ENCODE measurements at places on chromosomes 3 and 15. TPM values are rescaled to one million over a fixed set of nuclear protein-coding genes. Genes with fewer than 3 reads are reported as not detected.

Gene FSIP1
- total RNA-seq = 0.51 TPM

Gene GP9
- 2.5 TPM for total RNA-seq

Gene CLDN11
- not detected for total RNA-seq

Gene PLCB2
- 179 TPM for total RNA-seq

Gene DHFR2
- total RNA-seq = 1.5 TPM

Gene RABL3
- 15.4 TPM for total RNA-seq

DNA sequence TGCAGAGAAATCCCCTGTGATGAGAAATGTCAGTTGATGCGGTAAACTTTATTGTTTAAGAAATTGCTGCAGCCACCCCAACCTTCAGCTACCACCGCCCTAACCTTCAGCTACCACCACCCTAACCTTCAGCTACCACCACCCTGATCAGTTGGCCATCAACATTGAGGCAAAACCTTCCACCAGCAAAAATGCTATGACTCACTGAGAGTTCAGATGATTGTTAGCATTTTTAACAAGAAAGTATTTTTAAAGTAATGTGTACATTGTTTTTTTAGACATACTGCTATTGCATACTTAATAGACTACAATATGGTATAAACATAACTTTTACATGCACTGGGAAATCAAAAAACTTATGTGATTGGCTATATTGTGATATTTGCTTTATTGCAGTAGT is 30.0 kb downstream of the U2SURP start:
- H3K4me3 ChIP-seq = no peak overlapping the region
- H3K4me1 ChIP-seq = no peaks in the 10 kb centered on the region
- H3K27ac ChIP-seq = no peak overlapping the region
- DNase-seq = no peak
- no peaks in the 10 kb centered on the region for H3K27me3 ChIP-seq

GRCh38 chr3:106578911-106579310 is 710.1 kb upstream of the CBLB start:
- no peaks in the 10 kb centered on the region for H3K4me1 ChIP-seq
- H3K27me3 ChIP-seq = no peaks in the 10 kb centered on the region
- no peak overlapping the region for H3K4me3 ChIP-seq
- no peaks in the 10 kb centered on the region for H3K36me3 ChIP-seq
- H3K27ac ChIP-seq = no peak overlapping the region
- no peak for DNase-seq

DNA sequence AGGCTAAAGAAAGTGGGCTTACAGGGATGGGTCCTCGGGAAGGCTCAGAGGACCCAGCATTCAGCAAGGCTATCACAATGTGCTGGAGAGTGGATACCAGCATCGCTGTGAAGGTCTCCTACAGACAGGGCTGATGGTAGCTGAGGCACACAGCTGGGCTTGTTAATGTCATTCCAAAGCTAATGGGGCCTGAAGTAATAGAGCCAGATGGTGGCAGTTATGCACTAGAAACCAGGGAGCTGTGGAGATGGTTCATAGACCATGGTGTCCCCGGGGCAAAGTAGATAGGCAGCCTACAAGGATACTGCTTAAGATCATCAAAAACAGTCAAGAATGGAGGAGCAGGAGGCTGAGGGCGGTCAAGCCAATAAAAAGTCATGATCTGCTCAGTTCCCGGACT is 24.8 kb upstream of the BOC start:
- H3K27ac ChIP-seq = no peak overlapping the region
- no peaks in the 10 kb centered on the region for H3K4me1 ChIP-seq
- no peak for DNase-seq
- no peak overlapping the region for H3K4me3 ChIP-seq
- no peaks in the 10 kb centered on the region for H3K27me3 ChIP-seq

GRCh38 chr3:148998715-148999423 is 7.5 kb downstream of the GYG1 start:
- H3K4me3 ChIP-seq = peak overlapping the region; percentile 10
- no peak overlapping the region for H3K27ac ChIP-seq
- no peaks in the 10 kb centered on the region for H3K36me3 ChIP-seq
- DNase-seq = no peak
- no peaks in the 10 kb centered on the region for H3K4me1 ChIP-seq

DNA sequence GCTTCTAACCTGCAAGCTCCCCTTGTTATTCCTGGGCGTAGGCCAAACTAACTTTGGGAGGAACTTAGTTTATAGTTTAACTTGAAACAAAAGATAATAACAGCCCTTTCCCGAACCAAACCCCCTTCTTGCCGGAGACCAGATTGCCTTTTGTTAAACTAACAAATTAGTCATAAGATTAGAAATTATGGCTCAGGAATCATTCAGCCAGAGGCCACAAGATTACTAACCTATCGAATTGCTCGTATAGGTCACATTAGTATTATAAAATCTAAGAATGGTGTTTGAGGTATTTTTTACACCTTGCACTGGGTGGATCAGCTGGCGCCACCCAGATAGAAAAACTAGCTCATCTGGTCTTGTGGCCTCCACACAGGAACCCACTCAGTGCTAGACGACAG is 65.3 kb upstream of the RAP2B start:
- no peak for DNase-seq
- no peak overlapping the region for H3K27ac ChIP-seq
- H3K27me3 ChIP-seq = no peaks in the 10 kb centered on the region
- H3K4me3 ChIP-seq = no peak overlapping the region
- H3K36me3 ChIP-seq = no peaks in the 10 kb centered on the region
- H3K4me1 ChIP-seq = no peaks in the 10 kb centered on the region

DNA sequence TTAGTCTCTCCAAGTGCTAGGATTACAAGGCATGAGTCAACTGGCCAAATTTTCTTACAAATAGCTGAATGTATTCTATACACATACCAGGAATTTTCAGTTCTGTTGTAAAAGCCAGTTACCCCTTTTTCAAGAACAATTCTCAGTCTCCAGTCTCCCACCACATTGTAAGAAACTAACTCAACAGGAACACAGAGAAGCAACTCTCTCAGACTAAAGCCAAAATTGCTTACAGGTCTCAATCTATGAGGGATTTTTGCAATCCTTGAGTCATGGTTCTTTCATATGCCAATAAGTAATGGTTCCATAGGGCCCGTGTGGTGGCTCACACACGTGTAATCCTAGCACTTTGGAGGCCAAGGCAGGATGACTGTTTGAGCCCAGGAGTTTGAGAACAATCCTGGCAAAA is 8.5 kb downstream of the IP6K2 start:
- no peak overlapping the region for H3K4me3 ChIP-seq
- peaks cover 2% of the 10 kb centered on the region for H3K36me3 ChIP-seq

- H3K27ac ChIP-seq = no peak overlapping the region
- no peaks in the 10 kb centered on the region for H3K36me3 ChIP-seq
- H3K4me1 ChIP-seq = no peaks in the 10 kb centered on the region
- DNase-seq = no peak
- no peaks in the 10 kb centered on the region for H3K27me3 ChIP-seq
- H3K4me3 ChIP-seq = no peak overlapping the region
Measured at GRCh38 chr3:187450431-187451190, 82.4 kb downstream of the RTP4 start.

- DNase-seq = no peak
- no peak overlapping the region for H3K4me3 ChIP-seq
- H3K27me3 ChIP-seq = no peaks in the 10 kb centered on the region
- no peak overlapping the region for H3K27ac ChIP-seq
- no peaks in the 10 kb centered on the region for H3K36me3 ChIP-seq
Measured at GRCh38 chr15:36810656-36811449, 231.4 kb downstream of the CDIN1 start.

- no peaks in the 10 kb centered on the region for H3K36me3 ChIP-seq
- no peaks in the 10 kb centered on the region for H3K27me3 ChIP-seq
- no peak overlapping the region for H3K27ac ChIP-seq
- no peaks in the 10 kb centered on the region for H3K4me1 ChIP-seq
- no peak overlapping the region for H3K4me3 ChIP-seq
Measured at GRCh38 chr3:156273111-156273694, 152.8 kb downstream of the KCNAB1 start.

DNA sequence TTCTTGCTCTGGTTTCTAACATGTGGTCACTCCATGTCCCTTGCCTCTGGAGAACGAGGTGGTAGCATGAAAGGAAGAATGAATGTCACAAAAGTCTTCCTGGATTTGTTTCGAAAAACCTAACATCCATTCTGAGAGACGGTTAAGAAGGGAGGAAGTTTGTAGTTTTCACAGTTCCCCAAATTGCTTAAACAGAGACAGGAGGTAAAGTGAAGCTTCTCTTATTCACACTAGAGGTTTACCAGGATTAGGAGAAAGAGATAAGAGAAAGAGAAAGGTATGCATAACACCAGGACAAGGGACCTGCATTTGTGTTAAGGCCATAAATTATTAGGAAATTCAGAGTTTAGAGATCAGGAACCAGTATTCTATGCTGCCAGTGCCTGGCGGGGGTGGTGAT is 228.1 kb downstream of the CPNE4 start:
- H3K4me1 ChIP-seq = no peaks in the 10 kb centered on the region
- no peaks in the 10 kb centered on the region for H3K27me3 ChIP-seq
- no peak overlapping the region for H3K4me3 ChIP-seq

DNA sequence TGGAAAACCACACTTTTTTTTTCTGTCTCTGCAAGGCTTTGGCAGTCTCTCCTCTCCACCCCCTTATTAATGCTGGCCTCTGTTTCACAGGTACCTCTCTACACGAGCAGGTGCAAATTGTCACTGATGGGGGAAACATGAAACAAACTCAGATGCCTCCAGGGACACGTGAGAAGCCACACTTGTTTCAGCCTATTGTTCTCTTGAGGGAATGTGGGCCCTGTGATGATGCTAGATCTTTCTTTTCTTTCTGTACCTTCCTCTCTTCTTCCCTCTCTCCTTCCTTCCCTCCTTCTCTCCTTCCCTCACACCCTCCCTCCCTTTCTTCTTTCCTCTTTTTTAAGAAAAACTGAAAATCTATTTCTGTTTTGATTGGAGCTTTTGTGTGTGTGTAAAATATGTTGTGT is 5.7 kb upstream of the BLM start:
- H3K4me1 ChIP-seq = peaks cover 7% of the 10 kb centered on the region
- H3K27ac ChIP-seq = no peak overlapping the region
- H3K36me3 ChIP-seq = no peaks in the 10 kb centered on the region
- no peak overlapping the region for H3K4me3 ChIP-seq
- DNase-seq = no peak
- no peaks in the 10 kb centered on the region for H3K27me3 ChIP-seq

DNA sequence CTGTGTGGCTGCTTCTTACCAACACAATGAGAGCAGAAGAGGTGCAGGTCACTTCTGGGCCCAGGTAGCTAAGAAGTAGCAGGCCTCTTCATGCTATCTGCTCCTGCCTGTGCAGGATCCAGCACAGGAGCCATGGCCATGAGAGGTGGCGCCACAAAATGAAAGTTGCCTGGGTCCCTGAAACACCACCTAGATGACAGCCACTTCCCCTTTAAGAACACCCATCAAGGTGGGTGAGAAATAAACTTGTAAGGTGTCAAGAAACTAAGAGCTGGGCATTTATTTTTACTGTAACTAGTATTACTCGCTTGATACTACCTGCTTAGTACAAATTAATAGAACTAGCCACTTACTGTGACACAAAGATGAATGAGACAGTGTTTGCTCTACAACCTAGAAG is 484.6 kb upstream of the TBL1XR1 start:
- H3K27ac ChIP-seq = no peak overlapping the region
- H3K36me3 ChIP-seq = no peaks in the 10 kb centered on the region
- H3K27me3 ChIP-seq = no peaks in the 10 kb centered on the region
- peak overlapping the region; percentile 8 for H3K4me3 ChIP-seq
- H3K4me1 ChIP-seq = peaks cover 37% of the 10 kb centered on the region

- no peak overlapping the region for H3K4me3 ChIP-seq
- H3K27ac ChIP-seq = no peak overlapping the region
- no peak for DNase-seq
- no peaks in the 10 kb centered on the region for H3K36me3 ChIP-seq
- peaks cover 11% of the 10 kb centered on the region for H3K4me1 ChIP-seq
- H3K27me3 ChIP-seq = no peaks in the 10 kb centered on the region
Measured at GRCh38 chr3:187782006-187782405, 36.7 kb upstream of the BCL6 start.

GRCh38 chr3:31096661-31097395 is 202.4 kb upstream of the GADL1 start:
- no peak overlapping the region for H3K27ac ChIP-seq
- H3K4me3 ChIP-seq = no peak overlapping the region
- no peaks in the 10 kb centered on the region for H3K4me1 ChIP-seq

GRCh38 chr15:74845208-74845568 is 2.2 kb upstream of the ULK3 start:
- peak overlapping the region; percentile 49 for H3K4me3 ChIP-seq
- peaks cover 50% of the 10 kb centered on the region for H3K4me1 ChIP-seq
- H3K27me3 ChIP-seq = no peaks in the 10 kb centered on the region
- H3K27ac ChIP-seq = peak overlapping the region; percentile 79

DNA sequence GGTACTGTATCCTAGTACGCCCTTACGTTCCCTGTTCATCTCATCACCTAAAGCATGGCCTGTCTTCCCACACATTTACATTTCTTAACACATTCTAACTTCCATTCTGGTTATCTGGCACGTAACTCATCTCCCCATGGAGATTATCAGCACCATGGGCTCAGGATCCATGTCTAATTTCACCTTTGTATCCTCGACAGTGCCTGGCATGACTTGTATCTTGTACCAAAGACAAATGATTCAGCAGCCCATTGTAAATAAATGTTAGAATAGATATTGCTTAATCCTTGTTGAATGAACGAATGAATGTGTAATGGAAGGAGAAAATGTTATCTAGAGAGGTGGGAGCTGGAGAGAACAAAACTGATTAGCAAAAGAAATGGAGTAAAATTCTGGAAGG is 69.7 kb upstream of the TPM1 start:
- no peaks in the 10 kb centered on the region for H3K36me3 ChIP-seq
- H3K27ac ChIP-seq = no peak overlapping the region
- H3K4me1 ChIP-seq = no peaks in the 10 kb centered on the region
- DNase-seq = no peak

DNA sequence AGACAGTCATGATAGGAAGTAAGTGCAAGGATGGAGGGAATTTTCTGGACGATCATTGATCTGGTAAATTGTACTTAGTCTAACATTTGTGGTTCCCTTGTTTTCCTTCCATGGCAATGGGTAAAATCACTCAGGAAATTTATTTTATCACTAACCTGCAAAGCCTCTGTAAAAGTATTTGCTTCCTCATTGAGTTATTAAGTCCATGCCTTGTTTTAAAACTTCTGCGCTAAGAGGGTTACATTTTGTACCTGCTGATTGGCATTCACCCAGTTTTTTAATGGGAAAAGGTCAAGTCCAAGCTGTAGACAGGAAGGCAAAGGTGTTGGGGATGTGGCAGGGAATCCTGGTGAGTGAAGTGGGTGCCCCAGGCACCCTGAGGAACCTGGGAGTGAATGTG is 146.2 kb upstream of the NR2F2 start:
- no peak for DNase-seq
- H3K4me1 ChIP-seq = no peaks in the 10 kb centered on the region
- no peak overlapping the region for H3K4me3 ChIP-seq
- no peaks in the 10 kb centered on the region for H3K36me3 ChIP-seq
- H3K27me3 ChIP-seq = no peaks in the 10 kb centered on the region

- H3K27me3 ChIP-seq = no peaks in the 10 kb centered on the region
- peaks cover 14% of the 10 kb centered on the region for H3K4me1 ChIP-seq
- DNase-seq = no peak
- no peak overlapping the region for H3K4me3 ChIP-seq
- no peaks in the 10 kb centered on the region for H3K36me3 ChIP-seq
Measured at GRCh38 chr15:73940061-73940981, 14.1 kb downstream of the LOXL1 start.

- no peaks in the 10 kb centered on the region for H3K36me3 ChIP-seq
- no peak overlapping the region for H3K4me3 ChIP-seq
- H3K4me1 ChIP-seq = no peaks in the 10 kb centered on the region
Measured at GRCh38 chr3:46660003-46660402, 33.5 kb downstream of the ALS2CL start.

GRCh38 chr15:69758810-69759790 is 306.5 kb downstream of the RPLP1 start:
- H3K4me1 ChIP-seq = peaks cover 75% of the 10 kb centered on the region
- peak; percentile 94 for DNase-seq
- no peaks in the 10 kb centered on the region for H3K36me3 ChIP-seq
- no peak overlapping the region for H3K27ac ChIP-seq

GRCh38 chr15:100053474-100054121 is 288.2 kb downstream of the ADAMTS17 start:
- no peak for DNase-seq
- no peaks in the 10 kb centered on the region for H3K36me3 ChIP-seq
- H3K4me1 ChIP-seq = no peaks in the 10 kb centered on the region

Data from naive thymus-derived CD4-positive, alpha-beta T cell (primary cell).